Activated CD4-positive, alpha-beta T cell treated with anti-CD3 and anti-CD28 coated beads, Interleukin-2, amount 10 ng/mL, durations not matched to agents 7 days and 5 days (primary cell): ENCODE measurements at places on chromosomes 16 and 17. TPM values are rescaled to one million over a fixed set of nuclear protein-coding genes. Genes with fewer than 3 reads are reported as not detected.

The DCAKD gene
- 38.6 TPM for total RNA-seq

The KRT34 gene
- not detected for total RNA-seq

The SDR42E1 gene
- 10.2 TPM for total RNA-seq

The TMEM132E gene
- not detected for total RNA-seq

The DNAAF8 gene
- total RNA-seq: 0.40 TPM

The ZNF629 gene
- total RNA-seq: 1.4 TPM

The FBXW10B gene
- 0.44 TPM for total RNA-seq
